ENCODE measurements at places on chromosomes 1 and 21. TPM values are rescaled to one million over a fixed set of nuclear protein-coding genes. Genes with fewer than 3 reads are reported as not detected.

Gene GATAD2B
- total RNA-seq = 95.5 TPM

DNA sequence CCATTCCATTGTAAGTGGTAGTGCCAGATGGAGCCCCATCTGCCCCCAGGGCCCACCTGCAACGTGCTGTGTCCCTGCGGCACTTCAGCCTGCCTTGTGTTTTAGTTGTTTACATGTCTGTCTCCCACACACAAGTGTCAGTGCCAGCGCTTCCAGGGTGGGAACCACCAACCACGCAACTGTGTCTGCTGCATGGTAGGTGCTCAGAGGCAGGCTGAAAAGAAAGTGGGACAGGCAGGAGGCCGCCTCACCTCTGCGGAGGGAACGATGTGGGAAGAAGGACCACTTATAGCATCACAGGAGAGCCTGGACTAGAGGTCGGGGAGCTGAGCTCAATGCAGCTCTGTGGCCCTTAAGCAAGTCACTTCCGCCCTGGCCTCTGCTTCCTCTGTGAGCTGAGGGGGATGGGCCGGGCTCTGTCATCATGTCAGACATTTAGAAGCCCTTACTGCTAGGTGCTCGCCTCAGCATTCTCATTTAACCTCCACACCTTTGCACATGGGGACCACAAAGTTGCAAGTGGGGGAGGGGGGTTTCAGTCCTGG, 17.9 kb downstream of the SLC9A1 start:
- H3K27ac ChIP-seq = peak overlapping the region; percentile 74
- peaks cover 44% of the 10 kb centered on the region for H3K4me1 ChIP-seq
- no peaks in the 10 kb centered on the region for H3K27me3 ChIP-seq
- no peak overlapping the region for H3K4me3 ChIP-seq
- DNase-seq = no peak
- peaks cover 12% of the 10 kb centered on the region for H3K36me3 ChIP-seq

Gene NUP210L
- 0.05 TPM for total RNA-seq

GRCh38 chr1:181133441-181133951, 45.0 kb downstream of the IER5 start:
- DNase-seq = no peak
- H3K4me3 ChIP-seq = no peak overlapping the region
- peaks cover 44% of the 10 kb centered on the region for H3K4me1 ChIP-seq
- peak overlapping the region; percentile 100 for H3K27ac ChIP-seq

Gene TMEM125
- 3.8 TPM for total RNA-seq

GRCh38 chr1:43526002-43526401, 4.7 kb upstream of the PTPRF start:
- peak overlapping the region; percentile 6 for H3K27ac ChIP-seq
- H3K4me1 ChIP-seq = peaks cover 44% of the 10 kb centered on the region
- H3K27me3 ChIP-seq = no peaks in the 10 kb centered on the region
- no peak overlapping the region for H3K4me3 ChIP-seq
- no peaks in the 10 kb centered on the region for H3K36me3 ChIP-seq

Gene OLFM3
- total RNA-seq = not detected

DNA sequence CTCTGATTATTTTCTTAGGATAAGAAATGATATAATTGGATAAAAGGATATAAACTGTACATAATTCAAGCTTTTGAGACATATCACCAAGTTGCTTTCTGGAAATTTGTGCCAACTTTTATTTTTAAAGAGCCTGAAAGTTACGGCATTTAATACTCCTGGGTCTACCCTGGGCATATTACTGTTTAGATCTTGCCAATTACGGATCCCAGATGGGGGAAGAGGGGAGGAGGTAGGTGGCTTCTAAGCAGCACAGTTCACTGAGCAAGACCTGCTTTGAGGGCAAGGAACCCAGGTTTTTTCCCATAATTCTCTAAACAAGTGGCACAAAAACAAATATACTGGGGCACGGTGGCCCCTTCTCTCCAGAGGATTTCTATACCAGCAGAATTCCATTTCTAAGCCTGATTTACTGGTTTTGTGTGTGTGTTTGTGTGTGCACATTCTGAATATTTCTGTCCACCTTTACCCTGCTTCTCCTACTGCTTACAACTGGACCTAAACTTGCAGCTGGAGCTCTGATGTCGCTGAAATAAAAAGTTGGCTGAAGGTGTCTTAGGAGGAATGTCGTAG, 76.7 kb downstream of the LAMC2 start:
- H3K36me3 ChIP-seq = no peaks in the 10 kb centered on the region
- no peak overlapping the region for H3K27ac ChIP-seq

GRCh38 chr1:228982637-228983036, 247.4 kb downstream of the RHOU start:
- H3K36me3 ChIP-seq = no peaks in the 10 kb centered on the region
- H3K27ac ChIP-seq = no peak overlapping the region
- H3K4me3 ChIP-seq = no peak overlapping the region
- peaks cover 6% of the 10 kb centered on the region for H3K4me1 ChIP-seq

- H3K27ac ChIP-seq = no peak overlapping the region
- peaks cover 1% of the 10 kb centered on the region for H3K4me1 ChIP-seq
- DNase-seq = no peak
- H3K27me3 ChIP-seq = no peaks in the 10 kb centered on the region
- no peak overlapping the region for H3K4me3 ChIP-seq
These were observed 298.7 kb upstream of the ESRRG start for GRCh38 chr1:217021956-217022355.

DNA sequence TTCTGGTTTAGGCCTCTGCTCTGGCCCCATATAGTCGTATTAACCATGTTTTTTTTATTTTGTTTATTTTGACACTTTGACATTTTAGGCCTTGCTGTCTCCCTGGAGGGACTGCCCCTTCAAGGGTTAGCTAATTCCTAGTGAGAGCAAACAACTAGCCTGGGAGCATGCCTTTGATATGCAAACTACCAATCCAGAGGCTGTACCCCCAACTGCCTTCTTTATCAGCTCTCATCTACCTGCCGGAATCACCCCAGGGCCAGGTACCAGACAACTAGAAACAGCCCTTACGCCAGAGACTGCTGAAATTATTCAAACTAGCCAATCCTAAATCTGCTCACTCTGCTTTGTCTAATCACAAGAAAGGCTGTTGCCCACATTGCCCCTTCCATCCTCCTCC, 13.0 kb upstream of the ST6GALNAC5 start:
- H3K27me3 ChIP-seq = peaks cover 6% of the 10 kb centered on the region
- no peaks in the 10 kb centered on the region for H3K36me3 ChIP-seq
- no peak overlapping the region for H3K4me3 ChIP-seq
- no peak overlapping the region for H3K27ac ChIP-seq

DNA sequence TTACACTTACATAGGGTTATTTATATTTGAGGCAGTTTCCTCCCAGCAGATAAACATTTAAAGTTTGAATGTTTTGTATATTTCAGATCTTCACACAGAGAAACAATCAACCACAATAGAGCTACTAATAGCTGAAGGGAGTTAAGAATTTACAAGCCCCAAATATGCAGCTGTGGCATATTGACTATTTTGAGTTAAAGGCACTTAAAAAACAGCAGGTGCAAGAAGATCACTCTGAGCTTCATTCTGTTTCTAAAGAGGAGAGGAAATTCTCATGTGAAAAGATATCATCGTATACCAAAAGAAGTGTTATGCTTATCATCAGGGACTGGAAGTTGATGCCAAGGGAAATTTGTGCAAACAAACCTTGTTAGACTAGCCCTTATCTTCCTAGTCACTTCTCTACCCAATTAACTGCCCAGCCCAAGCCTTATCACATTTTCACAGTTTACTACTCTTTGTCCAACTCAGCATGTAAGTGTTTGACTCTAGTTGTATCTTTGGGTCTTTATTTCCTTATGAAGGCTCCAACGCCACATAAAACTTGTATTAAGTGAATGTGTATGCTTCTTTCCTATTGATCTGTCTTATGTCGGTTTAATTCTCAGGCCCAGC, 66.3 kb upstream of the COG2 start:
- H3K4me1 ChIP-seq = peaks cover 10% of the 10 kb centered on the region
- peaks cover 25% of the 10 kb centered on the region for H3K27me3 ChIP-seq
- DNase-seq = no peak

Gene NID1
- 0.16 TPM for total RNA-seq
